Amniotic epithelial cell (primary cell): ENCODE measurements at places on chromosomes 13 and 19.
A peak's percentile ranks its signal among the peaks of the same experiment; 100 is the strongest.

DNA sequence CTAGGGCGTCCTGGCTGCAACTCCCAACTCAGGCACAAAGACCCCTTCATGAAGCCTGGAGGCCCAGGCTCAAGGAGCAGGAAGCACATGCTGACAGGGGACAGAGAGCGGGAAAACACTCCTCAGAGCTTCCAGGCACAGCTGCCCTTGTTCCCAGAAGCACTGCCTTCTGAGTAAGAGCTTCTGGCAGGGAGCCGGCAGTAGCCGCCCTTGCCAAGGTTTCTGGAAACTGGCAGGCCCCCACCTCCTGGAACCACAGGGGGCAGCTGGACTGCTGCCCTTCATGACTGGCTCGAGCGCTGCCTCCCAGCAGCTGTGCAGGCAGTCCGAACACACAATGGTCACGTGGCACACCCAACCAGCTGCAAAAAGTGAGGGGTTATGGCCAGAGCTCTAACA lies 33.6 kb upstream of the EPHX3 start:
- DNase-seq = peak; percentile 90

- peak; percentile 44 for DNase-seq
These were observed 18.2 kb downstream of the ZNF121 start for GRCh38 chr19:9565900-9566705.

DNA sequence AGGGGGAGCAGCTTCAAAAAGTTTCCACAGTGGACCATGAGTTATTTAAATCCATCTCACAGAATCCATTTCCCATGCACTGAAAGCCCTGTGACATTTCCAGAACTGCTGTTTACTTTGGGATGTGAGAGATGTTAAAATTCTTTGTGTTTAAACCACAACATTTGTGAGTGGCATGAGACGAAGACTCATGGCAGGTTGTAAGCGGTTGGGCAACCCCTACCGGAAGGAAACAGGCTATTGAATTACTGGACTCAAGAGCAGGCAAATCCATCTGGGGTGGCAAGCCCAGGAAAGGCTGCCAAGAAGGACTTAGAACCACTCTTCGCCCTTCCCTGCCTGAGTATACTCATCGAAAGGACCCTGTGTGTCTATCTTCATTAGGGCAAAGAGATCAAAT lies 22.3 kb upstream of the CLDN10 start:
- DNase-seq = peak; percentile 86

- no peak for DNase-seq
These were observed 15.3 kb downstream of the TTYH1 start for GRCh38 chr19:54430306-54431254.

GRCh38 chr13:97005625-97006262 lies 11.5 kb upstream of the OXGR1 start:
- DNase-seq = peak; percentile 85

GRCh38 chr19:35718345-35719041 lies 690 bp downstream of the KMT2B start:
- DNase-seq = no peak

- DNase-seq = no peak
These were observed 136.8 kb downstream of the MIPEP start for GRCh38 chr13:23752111-23753001.

DNA sequence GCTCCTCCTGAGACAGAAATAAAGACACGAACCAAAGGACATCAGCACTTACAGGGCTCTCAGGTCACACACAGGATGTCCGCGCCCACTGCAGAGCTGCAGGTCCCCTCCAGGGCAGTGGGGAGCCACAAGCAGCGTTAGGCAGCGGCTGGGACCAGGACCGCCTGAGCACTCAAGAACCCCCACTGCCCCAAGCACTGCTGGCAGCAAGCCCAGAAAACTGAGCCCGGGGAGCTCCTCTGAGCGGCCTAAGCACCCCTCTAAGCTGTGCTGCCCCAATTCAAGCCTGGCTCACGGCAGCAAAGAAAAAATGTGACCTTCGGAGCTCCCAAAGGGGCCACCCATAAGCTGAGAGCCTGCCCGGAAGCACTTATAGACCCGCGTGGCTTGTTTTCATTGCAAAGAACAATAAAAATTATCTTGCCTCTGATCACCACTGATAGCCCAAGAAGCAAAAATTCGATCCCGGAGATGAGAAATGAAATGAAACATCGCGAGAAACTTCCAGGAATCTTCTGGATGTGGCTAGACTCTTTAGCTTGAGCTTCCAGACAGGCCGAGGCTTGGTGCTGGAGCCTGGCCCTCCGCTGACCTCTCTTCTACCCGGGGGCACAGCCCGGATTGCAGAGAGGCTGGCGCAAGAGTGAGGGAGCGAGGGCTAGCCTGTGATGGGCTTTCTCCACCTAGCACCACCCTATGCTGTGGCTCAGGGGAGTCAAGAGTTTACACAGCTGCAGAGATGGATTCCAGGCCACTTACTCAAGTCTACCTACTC lies 6.3 kb downstream of the DPP9 start:
- peak; percentile 73 for DNase-seq

DNA sequence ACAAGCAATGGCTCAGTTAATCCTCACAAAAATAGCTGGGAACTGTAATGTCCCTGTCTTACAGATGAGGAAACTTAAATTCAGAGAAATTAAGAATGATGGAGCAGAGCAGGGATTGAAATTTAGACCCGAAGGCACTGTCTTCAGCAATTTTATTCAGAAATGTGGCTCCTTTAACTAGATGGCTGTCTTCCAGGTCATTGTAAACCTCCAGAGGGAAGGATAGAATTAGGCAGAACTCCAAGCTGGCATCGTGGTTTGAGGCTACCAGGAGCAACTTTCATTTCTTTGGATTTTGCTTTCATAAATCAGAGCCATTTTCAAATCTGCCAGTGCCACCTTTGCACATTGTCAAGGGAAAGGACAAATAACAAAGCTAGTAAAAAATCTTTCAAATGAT lies 339.0 kb downstream of the DCT start:
- no peak for DNase-seq

GRCh38 chr13:22915442-22916082 lies 265.2 kb upstream of the SGCG start:
- peak; percentile 78 for DNase-seq

- no peak for DNase-seq
These were observed 311.8 kb downstream of the TSHZ3 start for GRCh38 chr19:31037286-31037980.

DNA sequence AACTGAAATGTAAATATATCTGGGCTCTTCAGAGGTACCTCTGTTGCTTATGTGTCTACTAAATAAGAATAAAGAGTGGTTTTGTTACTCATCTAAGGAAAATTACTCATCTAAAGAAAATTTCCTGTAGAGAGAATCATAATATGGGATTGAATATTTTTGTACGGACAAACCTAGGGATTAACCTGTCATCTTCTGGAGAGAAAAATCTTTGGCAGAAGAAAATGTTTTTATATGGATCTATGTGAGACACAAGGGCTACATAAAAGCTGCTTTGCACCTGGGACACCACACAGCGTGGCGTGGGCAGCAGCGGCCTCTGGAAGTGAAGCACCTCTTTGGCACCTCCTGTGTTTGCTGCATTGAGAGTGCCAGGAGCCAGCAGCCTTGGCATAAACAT lies 242.9 kb upstream of the DACH1 start:
- DNase-seq = peak; percentile 5

- DNase-seq = no peak
These were observed 80.3 kb upstream of the FLT1 start for GRCh38 chr13:28575200-28575599.

- DNase-seq = no peak
These were observed 46.1 kb upstream of the SPACA7 start for GRCh38 chr13:112330066-112330465.

GRCh38 chr13:28041031-28041461 lies 52.6 kb upstream of the URAD start:
- DNase-seq = peak; percentile 42

DNA sequence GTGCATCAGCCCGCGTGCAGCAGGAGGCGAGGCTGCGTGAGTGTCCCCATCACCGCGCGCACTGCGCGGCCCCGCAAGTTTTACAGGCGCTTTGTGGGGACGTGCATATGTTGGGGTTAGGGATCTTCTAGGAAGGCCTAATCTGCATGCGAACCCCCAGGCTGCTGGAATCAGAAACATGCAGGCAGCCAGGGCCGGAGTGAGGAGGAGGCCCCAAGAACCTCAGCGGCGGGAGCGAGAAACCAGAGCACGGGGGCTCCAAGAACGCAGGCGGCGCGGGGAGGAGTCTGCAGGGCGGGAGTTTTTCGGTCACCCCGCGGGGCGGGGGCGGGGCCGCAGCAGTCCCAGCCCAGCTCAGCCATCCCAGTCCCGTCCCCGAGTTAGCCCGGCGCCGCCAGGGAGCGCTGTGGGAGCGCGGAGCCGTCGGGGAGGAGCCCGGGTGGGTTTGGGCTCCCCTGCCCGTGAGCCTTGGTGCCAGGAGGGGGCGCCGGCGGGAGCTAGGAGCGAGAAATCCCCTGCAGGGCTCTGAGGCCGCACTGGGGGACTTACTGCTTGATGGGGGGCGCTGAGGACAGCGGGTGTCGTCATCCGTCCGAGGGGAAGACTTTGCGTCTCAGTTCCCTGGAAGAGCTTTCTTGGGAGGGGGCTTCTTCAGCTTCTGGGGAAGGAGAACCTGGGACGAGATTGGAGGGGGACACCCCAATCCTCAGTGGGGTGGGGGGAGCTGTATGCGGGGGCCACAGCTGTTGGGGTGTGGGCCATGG lies 933 bp upstream of the NRTN start:
- DNase-seq = peak; percentile 70

DNA sequence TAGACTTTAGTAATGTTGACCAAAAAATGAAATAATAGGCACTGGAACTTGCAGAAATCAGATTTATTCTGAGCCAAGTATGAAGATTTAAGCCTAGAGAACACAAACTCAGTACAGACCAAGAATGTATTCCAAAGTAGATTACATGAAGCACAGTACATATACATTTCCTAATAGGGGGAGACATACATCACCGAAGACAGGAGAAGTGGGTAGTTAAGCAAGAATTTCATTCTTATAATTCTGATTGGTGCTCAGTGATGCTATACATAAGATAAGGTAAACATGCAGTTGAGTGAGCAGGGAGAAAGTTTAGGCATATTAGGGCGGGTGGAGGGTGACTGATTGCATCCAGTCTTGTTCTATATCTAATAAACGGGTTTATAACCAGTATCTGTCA lies 2218.8 kb downstream of the PCDH9 start:
- peak; percentile 20 for DNase-seq

- no peak for DNase-seq
These were observed 72.9 kb downstream of the NHLRC3 start for GRCh38 chr13:39111145-39111544.

DNA sequence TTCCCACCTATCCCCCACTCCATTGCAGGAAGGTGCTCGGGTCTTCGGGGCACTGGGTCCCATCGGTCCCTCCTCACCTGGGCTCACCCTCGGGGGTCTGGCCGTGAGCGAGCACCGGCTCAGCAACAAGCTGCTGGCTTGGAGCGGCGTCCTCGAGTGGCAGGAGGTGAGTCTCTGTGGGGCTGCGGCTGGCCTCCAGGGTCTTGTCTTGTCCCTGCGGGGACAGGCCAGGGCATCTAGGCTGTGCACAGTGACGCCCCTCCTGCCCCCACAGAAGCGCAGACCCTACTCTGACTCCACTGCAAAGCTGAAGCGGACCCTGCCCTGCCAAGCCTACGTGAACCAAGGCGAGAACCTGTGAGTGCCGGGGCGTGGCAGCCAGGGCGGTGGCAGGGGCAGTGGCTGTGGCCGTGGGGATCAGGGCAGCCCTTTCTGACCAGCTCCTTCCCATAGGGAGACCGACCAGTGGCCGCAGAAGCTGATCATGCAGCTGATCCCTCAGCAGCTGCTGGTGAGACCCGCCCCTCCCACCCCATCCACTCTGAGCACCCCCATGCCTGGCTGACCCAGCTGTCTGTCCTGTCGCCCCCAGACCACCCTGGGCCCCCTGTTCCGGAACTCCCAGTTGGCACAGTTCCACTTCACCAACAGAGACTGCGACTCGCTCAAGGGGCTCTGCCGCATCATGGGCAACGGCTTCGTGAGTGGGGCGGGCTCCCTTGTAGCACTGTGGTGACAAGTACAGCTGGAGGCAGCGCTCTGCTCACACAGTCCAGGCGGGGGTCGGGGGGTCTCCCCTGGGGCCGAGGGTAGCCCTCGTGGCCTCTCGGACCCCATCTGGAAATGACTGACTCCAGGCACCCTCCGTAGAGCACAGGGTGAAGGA lies 3.7 kb downstream of the PTOV1 start:
- no peak for DNase-seq

- no peak for DNase-seq
These were observed 58.8 kb upstream of the ABCC4 start for GRCh38 chr13:95360052-95360451.

DNA sequence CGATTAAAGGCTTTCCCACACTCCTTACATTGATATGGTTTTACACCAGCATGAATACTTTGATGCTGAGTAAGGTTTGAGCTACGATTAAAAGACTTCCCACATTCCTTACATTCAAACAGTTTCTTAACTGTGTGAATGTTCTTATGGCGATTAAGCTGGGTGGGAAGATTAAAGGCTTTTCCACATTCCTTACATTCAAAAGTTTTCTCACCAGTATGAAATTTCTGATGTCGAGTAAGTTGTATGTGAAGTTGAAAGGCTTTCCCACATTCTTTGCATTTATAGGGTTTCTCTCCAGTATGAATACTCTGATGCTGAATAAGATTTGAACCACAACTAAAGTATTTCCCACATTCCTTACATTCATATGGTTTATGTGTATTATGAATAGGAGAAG lies 20.0 kb downstream of the ZNF780B start:
- DNase-seq = peak; percentile 20

DNA sequence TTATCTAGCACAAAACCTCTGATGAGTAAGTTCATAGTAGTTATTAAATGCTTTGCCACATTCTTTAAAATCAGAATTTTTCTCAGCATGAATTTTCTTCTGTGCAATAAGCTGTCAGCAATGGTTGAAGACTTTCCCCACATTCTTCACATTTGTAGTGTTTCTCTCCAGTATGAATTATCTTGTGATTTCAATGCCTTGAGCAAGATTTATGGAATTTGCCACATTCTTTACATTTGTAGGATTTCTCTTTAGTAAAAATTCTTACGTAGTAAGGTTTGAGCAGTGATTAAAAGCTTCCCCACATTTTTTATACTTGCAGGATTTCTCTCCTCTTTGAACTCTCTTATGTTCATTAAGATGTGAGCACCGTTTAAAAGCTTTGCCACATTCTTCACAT lies 33.6 kb downstream of the ZNF682 start:
- DNase-seq = no peak

- DNase-seq = no peak
These were observed 28.5 kb upstream of the ATP11A start for GRCh38 chr13:112661291-112661690.

DNA sequence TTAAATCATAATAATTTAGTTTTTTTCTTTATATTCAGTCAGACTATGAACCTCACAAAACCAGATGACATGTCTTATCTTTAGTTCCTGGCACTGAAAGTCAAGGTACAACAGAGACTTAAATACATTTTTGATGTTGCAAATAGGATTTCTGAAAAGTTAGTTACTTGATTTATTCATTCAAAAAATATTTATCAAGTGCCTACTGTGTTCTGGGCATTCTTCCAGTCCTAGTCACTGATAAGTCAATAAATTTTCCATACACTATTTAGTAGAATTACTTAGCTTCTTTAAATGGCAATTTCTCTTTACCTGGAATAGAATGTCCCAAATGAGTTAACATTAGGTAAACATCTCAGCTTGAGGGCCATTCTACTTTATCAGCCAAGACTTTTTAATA lies 938.3 kb upstream of the PCDH9 start:
- DNase-seq = no peak
